ENCODE measurements at places on chromosomes 7 and 10.

GRCh38 chr10:18658271-18659124, 733 bp upstream of the ARL5B start:
- DNase-seq, result no peak

DNA sequence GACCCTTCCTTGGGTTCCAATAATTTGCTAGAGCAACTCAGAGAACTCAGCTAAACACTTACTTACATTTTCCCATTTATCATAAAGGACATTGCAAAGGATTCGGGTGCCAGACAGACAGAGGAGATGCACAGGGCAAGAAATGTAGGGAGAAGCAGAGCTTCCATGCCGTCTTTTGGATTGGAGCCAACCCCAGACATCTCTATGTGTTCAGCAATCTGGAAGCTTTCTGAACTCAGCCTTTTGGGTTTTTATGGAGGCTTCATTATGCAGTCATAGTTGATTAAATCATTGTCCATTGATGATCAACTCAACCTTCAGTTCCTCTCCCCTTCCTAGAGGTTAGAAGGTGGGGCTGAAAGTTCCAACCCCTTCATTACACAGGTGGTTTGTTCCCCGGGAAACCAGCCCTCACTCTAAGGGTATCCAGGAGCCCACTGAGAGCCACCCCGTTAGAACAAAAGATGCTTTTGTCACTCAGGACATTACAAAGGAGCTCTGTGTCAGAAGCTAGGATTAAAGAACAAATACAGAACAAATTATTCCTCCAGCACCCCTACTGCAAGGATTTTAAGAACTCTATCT, 211.9 kb upstream of the VSTM2A start:
- no peak for DNase-seq

DNA sequence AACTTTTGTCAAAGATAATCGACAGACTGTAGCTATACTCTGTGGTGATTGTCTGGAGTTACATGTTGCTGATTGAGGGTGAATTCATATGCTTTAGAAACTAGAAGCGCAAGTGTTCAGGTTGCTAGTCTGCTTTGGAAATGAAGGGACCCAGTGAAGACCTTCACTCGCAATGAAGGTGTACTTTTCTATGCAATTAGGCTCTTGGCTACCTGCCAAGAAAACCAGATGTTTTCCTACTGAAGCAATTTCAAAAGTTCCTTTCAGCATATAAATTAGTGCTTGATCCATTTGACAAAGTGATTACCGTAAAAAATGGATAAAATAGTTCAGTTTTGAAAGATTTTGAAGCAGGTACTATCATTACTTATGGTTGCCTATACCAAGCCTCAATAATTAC, 10.0 kb upstream of the STK31 start:
- DNase-seq, result no peak

GRCh38 chr10:105797234-105797890, 1156.3 kb downstream of the SORCS3 start:
- DNase-seq, result no peak

DNA sequence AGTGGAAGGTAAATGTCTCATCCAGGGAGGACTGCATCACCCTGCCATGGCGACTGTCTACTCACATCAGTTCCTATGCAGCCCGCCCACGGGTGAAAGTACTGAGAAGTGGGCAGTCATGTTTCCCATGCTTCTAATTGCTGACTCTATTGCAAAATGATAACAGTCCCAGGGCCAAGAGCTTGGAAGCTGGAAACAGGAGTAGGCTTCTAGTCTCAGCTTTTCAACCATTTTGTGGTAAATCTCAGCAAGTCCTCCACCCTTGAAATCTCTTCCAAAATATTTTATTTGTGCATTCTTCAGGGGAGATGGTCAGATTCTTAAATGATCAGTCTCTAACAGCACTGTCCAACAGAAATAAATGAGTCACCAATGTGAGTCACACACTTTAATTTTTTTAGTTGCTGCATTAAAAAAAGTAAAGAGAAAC, 48.1 kb upstream of the TARP start:
- DNase-seq, result no peak
